ENCODE measurements at places on chromosomes 6 and 20. TPM values are rescaled to one million over a fixed set of nuclear protein-coding genes. Genes with fewer than 3 reads are reported as not detected.

- DNase-seq, result no peak
Observed at GRCh38 chr6:139335447-139336210, 38.8 kb downstream of the CITED2 start.

DNA sequence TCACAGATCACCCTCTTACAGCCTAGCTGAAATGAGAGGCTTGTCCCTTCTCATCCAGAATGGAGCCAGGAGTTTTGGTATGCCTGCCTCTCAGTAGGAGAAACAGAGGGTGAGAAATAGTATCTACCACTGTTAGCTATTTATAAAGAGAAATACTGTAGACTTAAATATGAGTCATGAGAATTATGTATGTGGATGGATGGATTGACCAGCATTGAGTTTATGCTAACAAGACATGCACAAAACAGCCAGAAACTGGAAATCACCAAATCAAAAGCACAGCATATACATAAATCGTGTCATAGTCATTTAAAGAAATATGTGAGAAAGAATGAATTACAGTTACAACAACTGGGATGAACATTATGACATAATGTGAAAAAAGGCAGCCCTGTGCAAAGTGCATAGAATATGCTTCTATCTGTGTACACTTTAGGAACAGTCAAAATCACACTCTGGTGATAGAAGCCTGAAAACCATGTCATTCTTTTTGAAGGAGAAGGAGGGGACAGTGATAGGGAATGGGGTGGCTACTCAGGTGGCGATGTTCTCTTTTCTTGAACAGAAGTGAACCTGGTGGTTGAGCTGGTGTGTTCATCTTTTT lies 79.8 kb upstream of the KIF25 start:
- DNase-seq, result no peak

DNA sequence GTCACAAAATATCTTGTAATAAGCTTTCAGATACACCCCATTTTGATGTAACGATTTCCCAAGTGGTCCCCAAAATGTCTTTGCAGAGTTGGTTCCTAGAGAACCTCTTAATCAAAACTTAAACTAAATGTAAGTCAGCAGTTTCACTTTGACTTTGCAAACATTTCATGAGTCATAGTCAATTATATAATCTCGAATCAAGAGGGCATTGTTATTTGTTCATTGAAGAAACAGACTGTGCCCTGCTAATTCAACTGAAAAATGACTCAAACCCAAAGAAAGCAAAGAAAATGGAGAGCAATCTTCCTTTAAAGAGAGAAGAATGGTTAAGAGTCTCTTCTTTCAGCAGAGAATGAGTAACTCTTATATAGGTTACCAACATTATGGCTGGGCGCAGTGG lies 58.3 kb downstream of the IPCEF1 start:
- no peak for DNase-seq

GRCh38 chr6:39344821-39345280 lies 22.3 kb upstream of the KCNK16 start:
- DNase-seq, result no peak

GRCh38 chr20:22374066-22374465 lies 210.3 kb downstream of the FOXA2 start:
- DNase-seq, result no peak

Gene DACT2
- total RNA-seq, result 21.1 TPM

- no peak for DNase-seq
Observed at GRCh38 chr6:21199262-21199661, 394.3 kb upstream of the SOX4 start.

GRCh38 chr20:56158489-56158888 lies 90.0 kb upstream of the MC3R start:
- DNase-seq, result no peak

GRCh38 chr20:36544134-36545018 lies 3.1 kb downstream of the MYL9 start:
- no peak for DNase-seq

GRCh38 chr20:16224836-16225235 lies 348.4 kb downstream of the KIF16B start:
- no peak for DNase-seq

DNA sequence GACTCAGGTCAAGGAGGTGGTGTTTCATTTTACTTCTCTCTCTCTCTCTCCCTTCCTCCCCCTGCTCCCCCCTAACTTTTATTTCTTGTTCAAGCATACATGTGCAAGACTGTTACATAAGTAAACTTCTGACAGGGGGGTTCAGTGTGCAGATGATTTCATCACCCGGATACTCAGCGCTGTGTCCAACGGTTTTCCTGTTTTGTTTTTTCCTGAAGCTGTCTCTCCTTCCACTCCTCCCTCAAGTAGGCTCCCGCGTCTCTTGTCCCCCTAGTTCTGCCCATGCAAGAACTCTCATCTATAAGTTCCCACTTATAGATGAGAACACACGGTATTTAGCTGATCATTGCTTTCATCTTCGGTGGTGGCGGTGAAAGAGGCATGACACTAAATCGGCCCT lies 751.9 kb upstream of the DEFB115 start:
- no peak for DNase-seq

DNA sequence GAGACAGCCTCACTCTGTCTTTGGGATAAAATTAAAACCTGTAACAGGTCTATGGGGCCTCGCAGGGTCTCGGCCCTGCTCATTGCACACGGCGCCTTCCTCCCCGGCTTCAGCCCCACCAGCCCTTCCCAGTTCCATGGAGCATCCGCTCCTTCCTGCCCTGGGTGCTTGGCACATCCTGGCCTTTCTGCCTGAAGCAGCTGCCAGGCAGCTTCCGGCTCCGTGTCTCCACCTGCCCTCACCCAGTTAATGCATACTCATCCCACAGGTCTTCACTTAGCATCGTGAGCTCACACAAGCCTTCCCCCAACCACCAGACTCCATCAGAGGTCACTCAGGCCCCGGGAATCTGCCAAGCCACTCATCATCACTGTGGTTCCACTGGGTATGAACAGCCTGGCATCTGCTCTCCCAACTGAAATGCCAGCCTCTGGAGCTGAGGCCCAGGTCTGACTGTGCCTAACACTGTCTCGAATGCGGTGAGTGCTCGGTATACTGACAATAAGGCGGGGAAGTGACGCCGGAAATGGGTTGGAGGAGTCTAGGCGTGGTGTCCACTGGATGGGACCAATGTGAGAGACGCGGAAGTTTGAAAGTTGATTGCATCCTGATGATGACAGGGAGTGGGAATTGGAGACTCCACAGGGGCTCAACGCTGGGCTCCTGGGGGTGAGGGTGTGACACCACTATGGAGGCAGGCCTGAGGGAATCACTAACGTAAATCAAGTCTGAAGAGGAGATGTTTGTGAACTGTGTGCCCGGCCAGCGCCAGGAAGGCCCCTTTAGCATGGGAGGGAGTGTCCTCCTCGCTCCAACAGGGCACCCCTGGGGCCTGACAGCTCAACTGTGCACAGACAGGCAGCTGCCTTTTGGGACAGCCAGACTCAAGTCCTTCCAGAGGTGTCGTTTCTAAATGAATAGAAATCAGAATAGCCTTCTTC lies 245.8 kb downstream of the TTLL2 start:
- no peak for DNase-seq

DNA sequence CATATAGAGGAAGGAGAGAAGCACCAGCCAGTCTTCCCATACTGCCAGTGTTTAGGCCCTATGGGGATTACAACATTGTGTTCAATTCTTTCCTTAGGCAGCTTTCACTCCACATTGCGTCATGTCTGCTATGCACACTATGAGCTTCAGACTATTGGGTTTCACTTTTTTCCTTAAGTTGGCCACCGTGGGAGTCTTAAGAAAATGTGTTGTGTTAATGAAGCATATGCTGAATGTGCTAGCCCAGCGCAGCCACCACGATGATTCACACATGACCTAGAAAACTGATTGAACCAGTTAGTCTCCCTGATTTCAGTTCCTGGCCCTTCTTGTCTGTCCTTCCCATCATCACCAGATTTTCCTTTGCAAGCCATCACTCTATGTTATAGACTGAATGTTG lies 21.5 kb downstream of the TUBB2B start:
- no peak for DNase-seq

DNA sequence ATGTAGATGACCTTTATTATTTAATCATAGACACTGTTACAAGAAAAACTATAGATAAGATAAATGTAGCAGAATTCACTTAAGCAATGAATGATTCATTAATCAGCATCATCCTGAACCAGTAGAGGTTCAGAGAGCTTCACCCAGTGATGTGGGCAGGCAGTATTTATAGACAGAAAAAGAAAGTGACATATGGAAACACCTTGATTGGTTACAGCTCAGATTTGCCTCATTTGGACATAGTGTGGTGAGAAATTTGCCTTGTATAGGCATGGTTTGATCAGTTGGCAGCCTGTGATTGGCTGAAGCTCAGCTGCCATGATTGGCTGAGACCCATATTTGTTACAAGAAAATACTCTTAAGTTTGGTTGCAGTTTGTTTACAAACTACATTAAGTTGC lies 4.6 kb downstream of the C6orf58 start:
- no peak for DNase-seq

Gene NTSR1
- 0.14 TPM for total RNA-seq

DNA sequence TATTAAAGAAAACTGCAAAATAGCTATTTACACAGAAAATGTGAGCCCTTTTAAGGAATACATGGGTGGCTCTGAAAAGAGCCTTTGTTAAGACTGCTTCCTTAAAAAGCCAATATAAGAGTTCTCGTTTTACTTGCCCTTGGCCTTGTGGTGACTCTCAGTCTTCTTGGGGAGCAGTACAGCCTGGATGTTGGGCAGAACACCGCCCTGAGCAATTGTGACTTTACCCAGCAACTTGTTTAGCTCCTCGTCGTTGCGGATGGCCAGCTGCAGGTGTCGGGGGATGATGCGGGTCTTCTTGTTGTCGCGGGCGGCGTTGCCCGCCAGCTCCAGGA lies 111.5 kb downstream of the HFE start:
- no peak for DNase-seq

DNA sequence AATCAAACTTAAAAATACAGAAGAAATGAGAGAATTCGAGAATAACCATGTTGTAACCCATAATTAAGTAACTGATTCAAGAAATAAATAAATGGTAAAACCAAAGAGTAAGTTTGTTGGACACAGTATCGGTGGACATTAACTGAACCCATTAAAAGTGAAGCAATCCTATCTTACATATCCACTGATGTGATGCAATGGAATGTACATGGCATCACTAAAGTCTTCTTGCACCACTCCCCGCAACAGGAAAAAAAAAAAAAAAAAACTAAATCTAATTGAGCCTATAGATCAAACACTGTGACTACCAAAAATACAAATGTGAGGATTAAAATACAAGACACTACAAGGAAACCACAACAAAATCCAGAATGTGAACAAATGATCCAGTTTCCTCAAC lies 7.9 kb downstream of the SNX14 start:
- no peak for DNase-seq

Gene MAS1
- total RNA-seq, result not detected

DNA sequence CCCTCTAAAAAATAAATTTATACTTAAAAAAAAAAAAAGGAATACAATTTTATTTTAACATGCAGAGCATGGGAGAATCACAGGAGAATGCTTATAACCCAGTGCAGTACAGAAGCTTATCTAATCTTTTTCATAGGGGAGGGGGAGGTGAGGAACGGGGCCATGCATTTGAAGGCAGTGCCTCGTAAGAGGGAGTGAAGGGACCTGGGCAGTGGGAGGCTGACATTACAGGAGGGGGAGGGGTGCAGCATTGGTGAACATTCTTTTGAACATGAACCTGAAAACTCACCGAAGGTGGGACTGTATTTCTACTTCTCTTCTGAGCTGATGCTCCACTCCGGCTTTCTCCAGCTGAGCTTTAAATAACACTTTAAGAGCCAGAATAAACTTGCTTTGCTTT lies 9.3 kb downstream of the AURKA start:
- DNase-seq, result no peak

DNA sequence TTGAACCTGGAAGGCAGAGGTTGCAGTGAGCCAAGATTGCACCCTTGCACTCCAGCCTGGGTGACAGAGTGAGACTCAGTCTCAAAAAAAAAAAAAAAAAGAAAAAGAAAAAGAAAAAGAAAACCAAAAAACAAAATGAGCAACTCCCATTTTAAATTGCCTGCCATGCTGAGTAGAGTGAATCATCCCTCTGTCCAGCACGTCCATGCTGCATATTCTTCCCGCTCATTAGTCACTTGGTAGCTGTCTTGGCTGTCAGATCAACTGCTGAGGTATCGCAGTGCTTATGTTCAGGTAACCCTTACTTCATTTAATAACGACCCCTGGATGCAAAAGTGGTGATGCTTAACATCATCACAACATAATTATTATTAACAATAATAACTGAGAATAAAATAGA lies 72.6 kb upstream of the RNF24 start:
- DNase-seq, result no peak

GRCh38 chr6:38676236-38676973 lies 26.5 kb downstream of the GLO1 start:
- no peak for DNase-seq

DNA sequence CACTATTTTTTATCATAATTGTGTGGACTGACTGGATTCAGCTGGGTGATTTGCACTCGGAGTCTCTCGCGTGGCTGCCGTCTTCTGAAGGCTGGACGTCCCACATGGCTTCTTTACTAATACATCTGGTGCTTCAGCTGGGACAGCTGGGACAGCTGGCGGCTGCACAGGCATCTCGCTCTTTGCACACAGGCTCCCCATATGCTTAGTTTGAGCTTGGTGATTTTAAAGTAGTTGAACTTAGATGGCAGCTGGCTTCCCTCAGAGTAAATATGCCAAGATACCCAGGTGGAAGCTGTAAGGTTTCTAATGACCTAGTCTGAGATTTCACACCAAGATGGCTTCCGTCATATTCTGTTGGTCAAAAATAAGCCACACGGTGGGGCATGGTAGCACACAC lies 38.7 kb upstream of the PPP1R3G start:
- no peak for DNase-seq

DNA sequence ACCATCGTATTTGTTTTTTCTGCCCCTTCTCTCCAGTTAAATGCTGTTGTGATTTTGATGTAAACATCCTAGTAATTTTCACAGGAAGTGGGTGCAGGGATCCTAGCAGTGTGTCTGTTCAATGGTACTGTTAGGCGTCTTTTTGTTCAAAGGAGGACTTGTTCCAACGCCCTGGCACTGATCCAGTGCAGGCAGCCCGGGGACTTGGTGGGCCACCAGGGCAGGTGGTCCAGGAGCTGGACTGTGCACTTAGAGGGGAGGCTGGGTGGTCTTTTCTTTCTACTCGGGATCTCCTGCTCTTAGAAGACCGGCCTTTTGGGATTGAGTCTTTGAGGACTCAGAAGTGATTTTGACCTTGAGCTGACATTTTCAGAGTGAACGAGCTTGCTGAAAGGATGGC lies 41.1 kb upstream of the NKX2-2 start:
- no peak for DNase-seq

- DNase-seq, result no peak
Observed at GRCh38 chr6:156420172-156420993, 356.8 kb upstream of the ARID1B start.

Gene PSORS1C1
- 0.75 TPM for total RNA-seq

DNA sequence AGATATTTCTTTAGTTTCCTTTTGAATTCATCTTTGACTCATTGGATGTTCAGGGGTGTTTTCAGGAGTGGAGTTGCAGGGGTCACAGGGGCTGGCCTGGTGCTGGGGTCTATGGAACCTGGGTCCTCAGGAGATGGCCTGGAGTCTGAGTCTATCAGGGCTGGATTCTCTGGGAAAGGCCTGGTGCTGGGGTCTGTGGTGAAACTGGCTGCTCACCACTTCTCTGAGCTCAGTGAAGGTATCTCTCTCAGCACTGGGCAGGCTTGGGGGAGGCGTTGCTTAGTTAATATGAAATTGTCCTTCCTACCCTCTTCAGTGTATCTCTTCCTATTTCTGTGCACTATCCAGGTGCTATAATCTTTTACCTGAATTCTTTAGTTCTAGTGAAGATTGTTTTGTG lies 83.1 kb upstream of the SLC24A3 start:
- no peak for DNase-seq

Measured in Caco-2 (cell line).